ENCODE measurements at places on chromosomes 5 and 9.

- DNase-seq, result no peak
Measured at GRCh38 chr5:181219262-181220177, 3.6 kb upstream of the TRIM41 start.

- DNase-seq, result no peak
Measured at GRCh38 chr5:1998348-1998669, 115.6 kb upstream of the IRX4 start.

DNA sequence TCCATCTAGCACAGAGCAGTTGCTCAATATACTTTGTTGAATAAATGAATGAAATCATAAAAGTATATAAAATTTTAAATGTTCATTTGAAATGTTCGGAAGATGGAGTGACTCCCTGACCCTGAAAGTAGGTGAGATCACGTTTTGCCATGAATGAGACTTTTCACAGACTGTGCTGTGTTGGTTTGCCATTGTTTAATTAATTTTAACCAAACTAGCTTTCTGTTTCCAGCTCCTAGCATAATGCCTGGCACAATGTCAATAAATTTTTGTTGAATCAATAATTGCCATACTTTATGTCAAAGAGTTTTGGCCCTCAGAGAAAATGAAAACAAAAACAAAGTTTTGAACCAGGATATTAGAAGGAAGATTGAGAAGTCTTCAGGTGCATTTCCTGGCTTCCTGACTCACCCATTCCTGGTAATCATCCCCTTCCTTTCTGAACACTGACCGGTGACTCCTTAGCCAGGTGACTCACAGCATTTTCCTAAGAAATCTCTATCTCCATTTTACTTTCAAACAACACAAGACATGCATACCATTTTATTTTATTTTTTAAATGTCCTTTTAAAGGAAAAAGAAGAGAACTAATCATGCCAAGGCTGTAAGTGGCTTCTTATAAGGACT lies 15.1 kb downstream of the SLC28A3 start:
- DNase-seq, result no peak

DNA sequence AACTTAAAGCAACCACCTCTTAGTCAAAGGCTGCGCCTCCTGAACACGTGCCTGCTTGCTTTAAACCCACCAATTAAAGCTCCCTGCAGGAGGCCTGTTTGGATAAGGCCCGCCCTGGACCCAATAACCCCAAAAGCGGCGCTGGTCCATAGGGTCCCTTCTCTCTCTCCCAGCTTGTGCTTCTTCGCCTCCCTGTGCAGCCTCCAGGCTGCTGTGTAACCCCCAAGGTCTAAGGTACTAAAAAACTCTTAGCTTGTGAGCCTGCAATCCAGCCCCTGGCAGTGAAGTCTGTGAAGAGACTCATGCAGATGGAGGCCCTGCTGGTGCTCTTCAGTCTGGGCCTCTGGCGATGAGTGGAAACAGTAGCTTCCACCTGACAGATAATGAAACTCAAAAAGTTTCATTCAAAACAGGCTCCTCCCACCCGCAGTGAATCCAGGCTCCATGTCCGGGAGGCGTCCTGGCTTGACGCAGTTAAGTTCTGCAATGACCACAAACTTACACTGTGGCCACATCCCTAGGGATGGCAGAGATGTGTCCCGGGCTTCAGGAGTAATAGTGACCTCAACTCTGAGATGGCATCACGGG lies 97.3 kb downstream of the PRRT1B start:
- DNase-seq, result no peak

DNA sequence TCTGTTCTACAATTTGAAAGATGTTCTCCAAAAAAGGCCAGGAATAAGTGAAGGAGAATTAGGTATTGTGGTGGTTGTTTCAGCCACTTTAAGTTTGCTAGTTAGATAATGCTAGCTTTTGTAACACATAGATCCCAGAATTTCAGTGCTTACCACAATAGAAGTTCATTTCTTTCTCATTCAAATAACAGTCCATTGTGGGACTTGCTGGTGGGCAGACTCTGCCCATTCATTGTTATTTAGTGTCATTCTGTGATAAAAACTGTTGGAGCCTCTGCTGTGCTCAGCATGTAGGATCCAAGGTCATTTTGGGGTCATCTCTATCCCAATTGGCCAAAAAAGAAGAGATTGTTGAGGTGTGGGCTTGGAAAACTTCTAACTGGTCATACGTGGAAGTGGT lies 106.8 kb downstream of the CCDC192 start:
- no peak for DNase-seq

DNA sequence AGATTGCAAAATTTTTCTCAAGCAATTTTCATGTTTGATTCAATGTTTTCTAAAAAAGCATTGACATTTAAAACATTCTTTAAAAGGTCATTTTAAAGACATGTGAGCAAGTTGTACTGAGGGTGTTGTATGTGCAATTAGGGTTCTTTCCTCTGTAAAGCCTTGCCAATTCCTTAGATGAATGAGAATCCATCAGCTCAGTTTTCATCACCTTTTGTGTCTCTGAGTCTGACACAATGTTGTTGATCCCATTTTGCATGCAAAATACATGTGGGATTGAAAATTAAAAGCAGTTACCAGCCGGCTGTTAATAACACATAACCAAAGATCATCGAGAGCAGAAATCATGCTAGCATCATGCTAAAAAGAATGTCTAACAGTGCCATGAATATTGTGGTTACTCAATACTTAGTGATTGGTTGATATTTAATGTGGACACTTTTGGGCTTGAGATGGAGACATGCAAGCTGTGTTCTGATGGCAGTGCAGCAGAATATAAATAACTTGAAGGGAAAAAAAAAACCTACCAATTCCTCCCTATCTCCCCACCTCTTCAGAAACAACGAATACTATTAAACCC lies 57.7 kb downstream of the FGF10 start:
- no peak for DNase-seq

DNA sequence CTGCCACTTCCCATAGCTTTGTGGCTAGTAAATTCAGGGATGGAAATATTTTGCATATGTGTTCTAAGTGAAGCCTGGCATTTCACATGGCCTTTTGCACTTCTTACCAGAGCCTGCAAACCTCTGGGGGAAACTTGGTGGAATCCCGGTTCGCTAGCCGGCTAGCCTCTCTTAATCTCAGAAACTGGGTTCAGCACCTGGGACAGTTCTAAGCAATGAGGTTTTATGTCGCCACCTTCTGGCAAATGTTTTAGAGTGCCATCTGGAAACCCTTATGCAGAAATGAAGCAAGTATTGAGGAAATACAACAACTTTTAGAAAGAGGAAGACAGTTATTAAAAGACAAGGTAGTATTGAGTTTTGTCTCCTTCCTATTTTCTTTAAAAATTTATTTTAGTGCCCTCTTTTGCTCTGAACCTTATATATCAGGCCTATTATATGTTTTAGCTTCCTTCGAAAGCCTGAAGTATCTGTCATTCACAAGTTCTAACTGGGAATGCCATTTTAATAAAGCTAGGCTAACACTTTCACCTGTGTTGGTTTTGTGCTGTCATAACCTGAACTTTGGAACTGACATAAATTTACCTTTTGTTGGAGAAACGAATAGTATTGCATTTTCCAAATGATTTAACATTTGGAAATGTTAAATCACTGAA lies 963 bp upstream of the HTR1A start:
- DNase-seq, result no peak

DNA sequence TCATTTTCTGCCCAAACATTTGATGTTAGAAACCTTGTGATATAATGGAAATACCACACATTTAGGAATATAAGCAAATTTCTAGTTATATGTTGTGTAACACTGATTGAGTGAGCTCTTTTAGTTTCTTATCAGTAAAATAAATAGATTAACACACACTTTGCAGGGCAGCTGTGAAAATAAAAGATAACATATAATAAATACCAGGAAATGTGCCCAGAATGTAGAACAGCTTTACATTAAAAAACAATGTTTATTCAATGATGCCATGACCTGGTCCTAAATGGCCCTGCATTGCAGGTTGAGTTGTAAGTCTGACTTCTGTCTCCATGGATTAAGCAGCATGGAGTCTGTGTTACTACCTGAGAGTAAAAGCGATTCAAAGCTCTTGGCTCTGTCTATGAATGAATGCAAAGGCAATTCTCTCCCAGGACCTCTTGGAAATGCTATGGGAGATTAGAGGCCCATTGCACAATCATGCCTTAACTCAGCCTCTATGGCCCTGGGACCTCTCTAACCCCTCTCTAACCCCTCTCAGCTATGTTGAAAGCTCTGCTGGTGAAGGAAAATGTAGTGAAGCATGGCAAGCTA lies 296.0 kb upstream of the ACTBL2 start:
- no peak for DNase-seq

GRCh38 chr9:77991191-77991590 lies 40.4 kb downstream of the GNAQ start:
- DNase-seq, result no peak

DNA sequence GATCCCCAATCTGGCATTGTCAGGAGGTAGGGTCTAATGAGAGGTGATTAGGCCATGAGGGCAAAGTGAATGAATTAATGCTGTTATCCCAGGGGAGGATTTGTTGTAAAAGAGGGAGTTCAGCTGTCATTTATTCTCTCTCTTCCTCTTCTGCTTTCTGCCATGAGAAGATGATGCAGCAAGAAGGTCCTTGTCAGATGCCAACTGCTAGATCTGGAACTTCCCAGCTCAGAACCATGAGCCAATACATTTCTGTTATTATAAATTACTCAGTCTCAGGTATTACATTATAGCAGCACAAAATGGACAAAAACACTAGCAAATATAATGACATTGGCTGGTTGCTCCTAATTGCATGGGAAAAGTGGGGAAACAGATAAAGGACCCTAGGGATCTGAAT lies 15.6 kb upstream of the BICD2 start:
- no peak for DNase-seq

DNA sequence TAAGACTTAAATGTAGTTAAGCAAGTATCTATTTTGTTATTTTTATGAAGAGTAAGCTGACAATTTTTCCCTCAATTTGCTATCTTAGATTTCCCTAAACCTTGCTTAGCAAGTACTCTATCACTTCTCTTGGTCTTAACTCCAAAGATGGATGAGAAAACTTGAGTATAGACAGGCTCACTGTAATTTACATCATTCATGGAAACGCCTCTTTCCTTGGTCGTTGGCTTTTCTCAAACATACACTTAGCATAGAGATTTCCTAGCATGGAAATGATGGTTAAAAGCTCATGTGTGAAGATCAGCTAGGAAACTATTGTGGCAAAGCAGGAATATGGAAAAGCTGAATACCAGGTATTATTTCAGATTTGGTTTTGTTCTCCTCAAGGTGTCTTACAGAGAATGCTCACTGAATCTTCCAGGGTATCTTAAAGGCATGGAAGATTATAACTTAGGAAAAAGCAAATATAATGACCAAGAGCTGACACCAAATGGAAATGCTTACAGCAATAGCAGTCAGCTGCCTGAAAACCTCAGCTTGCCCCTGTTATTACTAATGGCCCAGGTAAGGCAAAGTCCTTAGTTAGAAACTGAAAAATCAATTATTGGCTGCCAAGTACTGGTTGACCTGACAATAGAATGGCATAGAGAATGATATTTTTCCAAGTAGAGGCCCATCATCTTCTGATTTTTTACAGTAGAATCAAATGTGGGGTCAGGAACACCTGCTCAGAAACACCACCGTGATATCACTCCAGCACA lies 84.8 kb downstream of the SEMA5A start:
- no peak for DNase-seq

Data from activated T-cell treated with anti-CD3 and anti-CD28 coated beads, Interleukin-2, amount 50 U/mL, for 1 hour (primary cell).